ENCODE measurements at places on chromosomes 2 and 18. TPM values are rescaled to one million over a fixed set of nuclear protein-coding genes. Genes with fewer than 3 reads are reported as not detected.

Gene LYPD6
- 0.51 TPM for polyA plus RNA-seq

Gene KIAA1328
- 1.9 TPM for polyA plus RNA-seq

Gene NOSTRIN
- 6.3 TPM for polyA plus RNA-seq

Gene HIBCH
- polyA plus RNA-seq = 17.5 TPM

Gene NYAP2
- polyA plus RNA-seq = 0.09 TPM

Gene IL18RAP
- polyA plus RNA-seq = 1.2 TPM

Gene VSNL1
- 47.2 TPM for polyA plus RNA-seq

Gene KATNAL2
- polyA plus RNA-seq = 2.2 TPM

Gene FTCDNL1
- polyA plus RNA-seq = 0.55 TPM

Gene GRHL1
- 94.7 TPM for polyA plus RNA-seq

Gene MTLN
- 188 TPM for polyA plus RNA-seq

Gene THSD7B
- 0.32 TPM for polyA plus RNA-seq

Gene REG3G
- not detected for polyA plus RNA-seq

Gene IKZF2
- polyA plus RNA-seq = 11.5 TPM

Gene CREG2
- polyA plus RNA-seq = not detected

Gene CPS1
- 0.99 TPM for polyA plus RNA-seq

Gene PLB1
- polyA plus RNA-seq = 1.3 TPM

Gene DIS3L2
- 16.6 TPM for polyA plus RNA-seq

Gene FBXO15
- polyA plus RNA-seq = 0.16 TPM

Gene TRIB2
- polyA plus RNA-seq = 10.0 TPM

Gene CD8B
- 1.7 TPM for polyA plus RNA-seq

Gene FSHR
- not detected for polyA plus RNA-seq

Gene SUCLG1
- 115 TPM for polyA plus RNA-seq

Gene GNLY
- 1.7 TPM for polyA plus RNA-seq

Gene C2orf92
- polyA plus RNA-seq = 14.3 TPM

Gene SELENOI
- 3.9 TPM for polyA plus RNA-seq

Gene FBLN7
- 0.14 TPM for polyA plus RNA-seq

Gene LYPD1
- polyA plus RNA-seq = 0.56 TPM

Gene FOXI3
- not detected for polyA plus RNA-seq

Measured in esophagus (tissue), 2 donors.